Natural killer cell treated with Interleukin-12 subunit alpha and Interleukin-12 subunit beta and Interleukin-15 and Interleukin-18, amount 100 ng/mL, for 72 hours (primary cell): ENCODE measurements at places on chromosomes 12 and 14.

DNA sequence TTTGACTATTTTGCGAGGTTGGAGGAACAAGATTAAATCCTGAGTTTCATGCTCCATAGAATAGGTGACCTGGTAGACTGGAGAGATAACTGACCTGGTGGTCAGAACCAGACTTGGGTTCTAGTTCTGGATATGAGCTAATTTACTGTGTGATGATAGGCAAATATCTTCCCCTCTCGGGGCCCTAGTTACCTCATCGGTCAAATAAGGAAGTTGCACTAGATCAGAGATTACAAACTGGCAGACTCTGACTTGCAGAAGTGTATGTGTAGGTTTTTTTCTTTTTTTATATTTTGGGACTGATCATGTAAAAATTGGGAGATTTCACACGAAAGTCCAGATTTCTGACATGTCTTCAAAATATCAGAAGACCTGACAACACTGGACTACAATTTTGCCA is 37.0 kb downstream of the RPH3A start:
- no peak for DNase-seq

- peak; percentile 29 for DNase-seq
Measured at GRCh38 chr12:123879101-123879500, 93.5 kb downstream of the CCDC92 start.

DNA sequence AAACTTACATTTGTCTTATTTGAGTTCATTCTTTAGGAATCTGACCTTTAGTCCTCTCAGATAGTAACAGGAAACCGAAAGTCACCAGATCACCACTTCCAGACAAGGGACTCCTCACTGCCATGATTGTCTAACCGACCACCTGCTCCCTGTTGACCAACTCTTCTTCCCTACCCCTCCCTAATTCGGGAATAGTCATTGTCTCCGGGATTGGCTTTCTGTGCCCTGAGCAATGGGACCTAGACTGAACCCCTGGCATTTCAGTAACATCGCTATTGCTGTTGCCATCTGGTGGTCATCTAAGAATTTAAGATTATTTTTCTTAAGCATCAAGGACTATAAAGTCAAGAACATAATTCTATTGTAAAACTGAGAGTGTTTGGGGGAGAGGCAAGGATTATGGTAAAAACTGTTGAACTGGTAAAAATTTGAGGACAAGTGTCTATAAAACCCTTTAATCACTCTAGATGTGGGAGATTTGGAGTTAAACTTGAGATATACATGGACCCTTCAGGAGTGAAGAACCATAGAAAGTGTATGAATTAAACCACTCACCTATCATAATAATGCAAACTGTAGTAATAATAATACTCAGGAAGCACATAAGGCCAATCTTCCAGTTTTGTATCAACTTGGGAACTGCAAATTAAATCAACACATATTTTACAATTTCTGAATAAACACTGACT is 6.3 kb downstream of the CLEC2A start:
- DNase-seq: no peak

DNA sequence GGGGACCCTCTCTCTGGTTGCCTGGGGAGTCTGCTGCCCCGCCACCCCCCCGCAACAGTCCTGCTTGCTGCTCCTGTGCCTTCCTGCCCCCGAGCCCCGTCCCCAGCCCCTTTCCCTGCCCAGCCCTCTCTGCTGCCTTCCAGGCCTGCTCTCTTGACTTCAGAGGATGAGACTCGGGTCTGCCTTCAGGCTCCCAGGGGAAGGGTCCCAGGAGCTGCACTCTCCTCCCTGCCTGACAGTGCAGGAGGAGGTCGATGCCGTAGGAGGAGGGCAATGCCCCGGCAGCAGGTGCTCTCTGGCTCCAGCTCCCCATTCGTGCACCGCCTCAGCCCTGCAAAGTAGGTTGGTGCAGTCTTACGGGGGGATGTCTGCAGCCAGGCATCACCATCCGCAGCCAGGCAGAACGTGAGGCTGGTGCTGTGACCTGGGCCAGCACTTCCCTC is 185.1 kb upstream of the C14orf180 start:
- peak; percentile 58 for DNase-seq
